ENCODE measurements at places on chromosomes 7 and 10.
A peak's percentile ranks its signal among the peaks of the same experiment; 100 is the strongest.

DNA sequence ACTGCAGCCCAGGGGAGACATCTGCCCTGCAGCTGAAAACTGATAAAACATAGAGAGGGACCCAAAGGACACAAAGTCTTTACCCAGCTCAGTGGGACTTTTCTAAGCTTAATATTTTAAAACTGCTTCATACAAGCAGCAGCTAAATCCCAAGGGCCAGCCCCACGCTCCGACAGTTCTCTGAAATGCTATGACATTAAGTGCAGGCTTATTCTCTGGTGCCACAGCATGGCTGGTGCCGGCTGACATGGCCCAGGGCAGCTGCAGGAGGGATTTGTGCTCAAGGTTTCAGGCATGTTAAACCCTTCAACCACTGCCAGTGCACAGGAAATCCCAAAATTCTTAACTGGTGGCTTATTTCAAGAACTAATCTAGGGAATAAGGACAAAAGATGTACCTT, 170.9 kb downstream of the PARD3 start:
- no peak for DNase-seq

DNA sequence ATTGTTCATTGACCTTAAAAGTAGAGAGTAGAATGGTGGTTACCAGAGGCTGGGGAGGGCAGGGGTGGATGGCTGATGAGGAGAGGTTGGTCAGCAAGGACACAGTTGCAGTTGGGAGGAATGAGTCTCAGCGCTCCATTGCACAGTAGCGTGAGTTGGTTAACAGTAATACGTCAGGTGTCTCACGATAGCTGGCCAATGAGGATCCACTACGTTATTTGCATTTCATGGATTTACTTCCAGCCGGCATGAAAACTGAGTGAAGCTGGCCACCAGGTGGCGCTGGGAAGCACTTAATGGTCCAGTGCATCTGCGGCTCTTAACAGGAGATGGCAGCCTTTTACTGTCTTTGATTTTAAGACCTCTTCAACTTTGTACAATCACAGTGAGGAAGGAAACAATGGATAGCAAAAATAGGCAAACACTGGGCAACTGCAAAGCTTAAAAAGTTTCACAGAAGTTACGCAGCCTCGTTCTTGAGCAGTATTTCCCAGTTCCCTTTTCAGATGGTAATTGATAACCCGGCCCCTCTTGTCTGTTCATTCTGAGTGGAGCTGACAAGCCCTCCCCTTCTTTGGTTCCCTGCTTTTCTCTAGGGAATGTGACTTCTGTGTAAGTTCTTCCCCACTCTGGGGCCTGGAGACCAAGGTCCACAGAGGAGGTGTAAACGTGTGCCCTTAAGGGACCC, 23.7 kb downstream of the AKR1E2 start:
- DNase-seq: peak; percentile 91

- no peak for DNase-seq
These were observed 46.4 kb downstream of the ANK3 start for GRCh38 chr10:60343254-60343653.

GRCh38 chr10:60182691-60183090, 207.0 kb downstream of the ANK3 start:
- no peak for DNase-seq

GRCh38 chr7:157622408-157623205, 285.8 kb downstream of the DNAJB6 start:
- no peak for DNase-seq

- no peak for DNase-seq
These were observed 11.7 kb downstream of the UCN3 start for GRCh38 chr10:5376450-5376849.

DNA sequence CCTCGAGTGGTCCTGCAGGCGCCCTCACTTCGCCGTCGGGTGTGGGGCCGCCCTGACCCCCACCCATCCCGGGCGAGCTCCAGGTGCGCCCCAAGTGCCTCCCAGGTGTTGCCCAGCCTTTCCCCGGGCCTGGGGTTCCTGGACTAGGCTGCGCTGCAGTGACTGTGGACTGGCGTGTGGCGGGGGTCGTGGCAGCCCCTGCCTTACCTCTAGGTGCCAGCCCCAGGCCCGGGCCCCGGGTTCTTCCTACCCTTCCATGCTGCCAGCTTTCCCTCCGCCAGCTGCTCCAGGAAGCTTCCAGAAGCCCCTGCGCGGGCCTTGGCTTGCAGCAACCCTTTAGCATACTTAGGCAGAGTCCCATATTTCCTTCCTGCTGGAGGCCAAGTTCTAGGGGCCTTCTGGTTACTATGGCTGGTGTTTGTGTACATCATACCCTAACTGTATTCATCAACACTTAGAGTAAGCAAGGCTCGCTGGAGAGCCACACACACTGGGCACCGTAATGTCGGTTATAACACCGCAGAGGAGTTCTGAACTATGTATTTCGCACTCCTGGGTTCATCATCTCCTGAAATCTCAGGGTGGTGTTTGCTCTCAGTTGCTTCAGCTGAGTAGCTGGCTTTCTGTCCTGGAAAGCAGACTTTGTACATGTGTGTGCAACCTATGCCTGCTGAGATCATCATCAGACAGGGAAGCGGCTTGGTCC, 471 bp downstream of the MGMT start:
- peak; percentile 8 for DNase-seq

- DNase-seq: no peak
These were observed 382.3 kb downstream of the DNAJB6 start for GRCh38 chr7:157719008-157719682.

- no peak for DNase-seq
These were observed 3.4 kb downstream of the TWIST1 start for GRCh38 chr7:19113855-19114550.

- DNase-seq: no peak
These were observed 619.1 kb upstream of the ANKRD30A start for GRCh38 chr10:36506261-36506660.

DNA sequence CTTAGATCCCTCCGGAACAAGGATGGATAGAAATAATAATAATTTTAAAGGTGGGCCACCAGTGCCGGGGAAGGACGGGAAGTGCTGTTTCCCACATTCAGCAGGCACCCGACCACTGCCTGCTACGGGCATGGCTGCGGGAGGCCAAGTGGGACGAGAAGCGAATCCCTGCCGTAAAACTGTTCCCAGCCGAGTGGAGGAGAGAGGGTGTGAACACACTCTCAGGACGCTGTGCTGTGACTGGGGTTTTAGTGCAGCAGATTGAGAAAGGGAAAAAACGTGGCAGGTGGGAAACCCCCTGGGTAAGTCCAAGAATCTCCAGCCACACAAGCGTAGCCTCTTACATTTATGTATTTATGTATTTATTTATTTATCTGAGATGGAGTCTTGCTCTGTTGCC, 158.8 kb downstream of the DNAJB6 start:
- no peak for DNase-seq

GRCh38 chr7:155222573-155222972, 75.1 kb upstream of the INSIG1 start:
- DNase-seq: no peak

All from mammary epithelial cell (primary cell).